ENCODE measurements at places on chromosomes 4 and X.

DNA sequence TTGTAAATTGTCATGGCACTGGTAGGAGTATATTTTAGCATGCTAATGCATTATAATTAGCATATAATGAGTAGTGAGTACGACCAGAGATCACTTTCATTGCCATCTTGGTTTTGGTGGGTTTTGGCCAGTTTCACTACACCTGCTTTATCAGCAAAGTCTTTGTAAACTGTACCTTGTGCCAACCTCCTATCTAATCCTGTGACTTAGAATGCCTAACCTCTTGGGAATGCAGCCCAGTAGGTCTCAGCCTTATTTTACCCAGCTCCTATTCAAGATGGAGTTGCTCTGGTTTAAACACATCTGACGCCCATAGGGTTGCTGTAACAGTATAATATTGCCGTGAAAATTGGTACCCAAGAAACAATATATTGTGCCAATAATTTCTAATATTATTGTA is 159.4 kb downstream of the MAGEB5 start:
- DNase-seq: no peak

DNA sequence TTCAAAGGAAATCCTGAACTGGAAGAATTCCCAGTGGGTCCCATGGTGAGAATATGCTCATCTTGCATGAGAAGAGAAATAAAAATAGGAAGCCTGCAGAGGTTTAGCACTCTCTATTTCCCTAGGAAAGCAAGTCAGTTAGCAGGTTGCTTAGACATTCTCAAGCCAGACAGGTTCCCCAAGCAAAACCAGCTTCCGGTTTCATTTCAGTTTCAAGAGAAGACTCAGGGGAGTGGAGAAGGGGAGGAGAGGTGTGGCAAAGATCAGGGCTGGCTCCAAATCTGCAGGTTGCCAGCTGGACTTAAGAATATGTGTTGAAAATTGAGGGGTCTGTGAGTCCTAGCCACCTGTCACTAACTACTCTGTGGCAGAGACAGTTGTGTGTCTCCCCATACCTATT is 107.5 kb downstream of the CLNK start:
- DNase-seq: no peak

DNA sequence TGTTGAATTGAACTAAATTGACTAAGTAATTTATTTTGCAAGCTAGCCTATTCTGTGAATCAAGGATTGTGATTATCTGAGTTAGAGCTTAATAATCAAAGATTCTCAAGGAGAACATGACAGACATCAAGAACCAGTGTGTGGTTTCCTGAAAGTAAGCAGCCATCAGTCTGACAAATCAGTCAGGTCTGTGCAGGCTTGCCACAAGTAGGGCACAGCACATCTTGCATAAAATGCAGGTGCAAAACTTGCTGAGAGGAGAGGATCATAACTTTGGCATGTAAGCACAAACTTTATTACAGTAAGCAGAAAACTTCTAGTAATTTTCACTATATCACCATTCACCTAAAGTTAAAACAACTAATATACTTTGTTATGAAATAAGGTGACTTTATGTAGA is 22.5 kb downstream of the FAM241A start:
- DNase-seq: no peak

GRCh38 chr4:139253713-139254112 is 26.3 kb downstream of the MGARP start:
- DNase-seq: no peak

DNA sequence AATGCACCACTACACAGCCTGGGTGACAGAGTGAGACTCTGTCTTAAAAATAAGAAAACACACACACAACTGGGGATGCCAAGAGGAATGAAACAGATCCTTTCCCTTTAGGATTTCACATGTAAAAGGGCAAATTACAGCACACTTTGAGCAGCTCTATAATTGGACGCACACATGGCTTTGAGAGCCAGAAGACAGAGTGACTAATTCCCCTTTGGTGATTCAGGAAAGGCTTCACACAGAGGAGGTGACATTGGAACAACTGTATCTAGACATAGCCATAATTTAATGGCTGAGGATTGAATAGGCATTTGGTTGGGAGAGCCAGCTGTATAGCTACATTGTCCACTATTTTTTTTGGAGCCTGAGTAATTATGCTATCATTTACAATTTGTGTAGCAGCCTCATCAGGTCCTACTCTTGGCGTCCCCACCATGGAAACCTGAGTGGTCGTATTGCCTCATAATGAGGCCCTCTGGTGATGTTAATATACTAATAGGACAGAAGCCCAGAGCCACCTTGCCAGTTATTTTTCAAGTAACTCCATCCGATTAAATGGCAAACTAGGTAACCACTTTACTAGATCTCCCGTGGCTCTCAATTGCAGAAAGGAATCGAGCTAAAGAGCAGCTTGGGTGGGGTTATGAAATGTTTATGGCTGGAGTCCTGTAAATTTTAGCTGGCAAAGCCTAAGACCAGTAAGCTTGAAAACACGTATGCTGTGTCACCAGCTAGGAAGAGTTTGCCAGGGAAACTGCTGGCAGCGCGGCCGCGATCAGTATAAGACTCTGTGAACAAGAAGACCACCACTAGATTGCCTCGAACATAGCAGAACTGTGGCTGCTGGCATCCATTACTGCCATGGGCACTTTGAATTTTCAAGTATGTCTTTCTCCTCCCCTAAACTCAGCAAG is 8.5 kb upstream of the PPEF1 start:
- DNase-seq: no peak

All from activated CD4-positive, alpha-beta T cell treated with anti-CD3 and anti-CD28 coated beads, Interleukin-2, amount 50 U/mL, for 24 hours (primary cell).